Tibial nerve (tissue), 4 donors: ENCODE measurements at places on chromosomes 5 and 9.

DNA sequence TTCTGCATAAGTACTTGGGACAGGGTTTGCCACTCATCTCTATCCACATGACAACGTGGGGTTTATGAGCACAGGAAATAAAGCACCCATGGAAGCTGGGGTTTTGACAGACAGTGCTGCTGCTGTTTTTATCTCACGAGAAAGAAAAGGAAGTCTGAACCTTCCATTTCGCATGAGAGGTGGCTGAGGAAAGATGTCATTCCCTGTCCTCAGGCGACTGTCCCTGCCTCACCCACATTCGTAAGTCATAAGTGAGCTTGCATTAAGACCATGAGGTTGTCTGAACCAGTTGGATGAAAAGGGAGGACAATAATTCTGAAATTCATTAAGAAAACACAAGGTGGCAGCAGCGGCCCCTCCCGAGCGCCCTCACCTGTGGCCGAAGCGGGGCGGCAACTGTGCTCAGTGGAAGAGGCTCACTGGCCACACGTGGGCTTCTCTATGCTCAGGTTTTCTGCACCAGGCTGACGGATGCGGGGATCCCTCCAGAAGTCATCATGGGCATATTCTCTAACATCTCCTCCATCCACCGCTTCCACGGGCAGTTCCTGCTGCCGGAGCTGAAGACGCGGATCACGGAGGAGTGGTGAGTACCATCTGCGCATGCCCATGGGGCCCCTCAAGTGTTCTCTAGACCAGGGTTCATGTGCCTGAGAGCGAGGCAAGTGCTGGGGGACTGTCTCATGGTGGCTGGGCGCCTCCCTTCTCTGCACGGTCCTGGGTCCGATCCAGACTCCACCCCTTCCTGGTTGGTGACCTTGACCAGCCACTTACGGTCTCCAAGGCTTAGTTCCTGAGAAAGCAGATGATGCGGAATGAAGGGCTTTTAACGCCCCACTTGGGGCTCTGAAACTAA, 54.7 kb upstream of the SUSD3 start:
- no peak for DNase-seq

DNA sequence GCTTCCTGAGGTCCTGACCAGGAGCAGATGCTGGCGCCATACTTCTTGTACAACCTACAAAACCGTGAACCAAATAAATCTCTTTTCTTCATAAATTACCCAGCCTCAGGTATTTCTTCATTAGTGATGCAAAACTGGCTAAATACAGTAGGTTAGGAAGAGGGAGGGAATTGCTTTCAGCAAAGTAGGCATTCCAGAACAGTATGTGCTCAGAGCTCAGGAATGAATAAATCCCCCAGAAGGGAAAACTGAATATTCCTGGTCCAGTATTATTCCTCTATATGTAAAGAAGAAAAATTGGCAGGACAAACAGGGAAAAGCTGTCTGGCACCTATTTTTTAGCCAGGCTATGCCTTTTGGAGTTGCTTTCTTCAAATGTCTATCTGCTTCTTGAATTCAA, 577.1 kb downstream of the PSAT1 start:
- no peak for DNase-seq

DNA sequence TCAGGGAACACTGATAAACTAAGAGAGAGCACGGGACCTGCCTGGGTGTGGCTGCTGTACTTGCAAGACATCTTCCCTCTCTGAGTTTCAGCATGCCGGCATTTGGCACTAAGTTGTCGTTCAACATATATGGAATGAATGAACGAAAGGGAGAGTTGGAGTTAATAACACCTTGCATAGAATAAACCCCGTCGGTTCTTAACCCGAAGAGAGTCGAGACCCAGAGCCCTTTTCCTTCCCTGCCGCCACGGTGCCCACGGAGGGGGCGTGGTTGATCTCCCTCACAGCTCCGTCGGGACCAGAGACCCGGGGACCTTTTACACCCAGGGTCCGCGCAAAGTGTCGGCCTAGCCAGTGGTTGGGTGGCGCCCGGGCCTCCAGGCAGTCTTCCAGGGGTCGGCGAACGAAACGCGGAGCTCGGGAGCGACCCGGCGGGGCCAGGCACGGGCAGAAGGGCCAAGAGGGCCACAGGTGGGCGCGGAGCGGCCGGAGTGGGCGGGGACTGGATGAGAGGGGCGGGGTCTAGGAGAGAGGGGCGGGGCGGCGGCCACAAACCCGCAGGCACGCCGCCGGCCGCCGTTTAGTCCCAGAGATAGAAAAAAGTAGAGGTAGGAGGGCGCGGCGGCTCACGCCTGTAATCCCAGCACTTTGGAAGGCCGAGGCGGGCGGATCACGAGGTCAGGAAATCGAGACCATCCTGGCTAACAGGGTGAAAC, 735 bp upstream of the RPL26L1 start:
- peak; percentile 54 for DNase-seq

DNA sequence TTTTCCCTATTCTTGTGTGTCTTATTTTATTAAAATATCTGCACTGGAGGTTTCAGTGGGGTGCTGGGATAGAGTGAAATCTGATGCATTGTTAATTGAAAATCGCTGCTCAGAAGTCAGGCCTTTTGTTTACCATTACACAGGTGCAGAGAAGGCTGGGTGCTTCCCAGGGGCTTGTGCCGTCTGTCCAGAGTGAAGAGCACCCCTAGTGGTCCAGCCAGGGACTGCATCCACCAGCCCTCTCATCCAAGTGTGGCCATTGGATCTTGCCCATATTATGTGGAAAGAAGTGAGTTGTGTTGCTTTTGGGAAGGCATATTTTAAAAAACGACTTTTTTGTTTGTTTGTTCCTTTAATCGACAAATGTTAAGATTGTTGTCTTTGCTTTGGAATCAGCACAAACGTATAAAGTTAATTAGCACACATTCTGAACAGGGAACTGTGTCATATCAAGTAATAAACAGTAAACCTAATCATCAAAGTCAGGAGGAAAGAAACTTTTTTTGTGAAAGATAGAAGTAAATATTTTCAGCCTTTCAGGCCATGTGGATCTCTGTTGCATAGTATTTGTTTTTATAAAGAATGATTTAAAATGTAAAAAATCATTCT, 315.6 kb downstream of the MTRR start:
- no peak for DNase-seq

DNA sequence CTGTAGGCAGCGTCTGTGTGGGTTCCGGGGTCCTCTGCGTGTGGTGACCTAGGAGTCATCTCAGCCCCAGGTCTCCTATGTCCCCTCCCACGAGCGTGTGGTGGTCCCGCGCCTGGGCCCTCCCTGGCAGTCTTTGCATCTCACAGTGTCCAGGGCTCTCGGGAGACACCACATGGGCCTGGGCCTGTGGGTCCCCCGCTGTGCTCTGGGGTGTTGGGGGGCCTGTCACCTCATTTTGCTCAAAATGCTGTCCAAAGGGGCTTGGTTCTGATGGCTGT, 27.1 kb downstream of the CEP72 start:
- DNase-seq = no peak
